ENCODE measurements at places on chromosomes 16 and 17.

- no peak for DNase-seq
Observed at GRCh38 chr17:47830396-47831002, 842 bp downstream of the MRPL10 start.

DNA sequence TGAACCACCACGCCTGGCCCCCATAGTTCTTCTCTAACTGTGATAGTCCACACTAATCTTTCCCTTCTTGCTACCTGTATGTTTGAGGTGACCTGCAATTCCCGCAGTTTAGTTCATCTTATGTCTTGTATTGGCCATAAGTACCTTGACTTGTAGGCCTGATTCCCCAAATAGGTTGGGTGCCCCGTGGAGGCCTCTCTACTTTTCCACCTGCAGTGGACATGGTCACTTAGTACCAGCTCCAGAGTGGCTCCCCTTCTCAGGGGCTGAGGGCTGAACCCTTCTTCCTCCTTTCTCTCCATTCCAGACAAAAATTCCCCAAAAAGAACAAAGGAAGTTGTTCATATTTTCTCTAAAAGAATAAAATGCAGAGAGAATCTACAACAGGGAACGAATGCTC lies 33.5 kb upstream of the CES5A start:
- DNase-seq, result no peak

- DNase-seq, result no peak
Observed at GRCh38 chr17:43766413-43767052, 7.9 kb upstream of the SOST start.

DNA sequence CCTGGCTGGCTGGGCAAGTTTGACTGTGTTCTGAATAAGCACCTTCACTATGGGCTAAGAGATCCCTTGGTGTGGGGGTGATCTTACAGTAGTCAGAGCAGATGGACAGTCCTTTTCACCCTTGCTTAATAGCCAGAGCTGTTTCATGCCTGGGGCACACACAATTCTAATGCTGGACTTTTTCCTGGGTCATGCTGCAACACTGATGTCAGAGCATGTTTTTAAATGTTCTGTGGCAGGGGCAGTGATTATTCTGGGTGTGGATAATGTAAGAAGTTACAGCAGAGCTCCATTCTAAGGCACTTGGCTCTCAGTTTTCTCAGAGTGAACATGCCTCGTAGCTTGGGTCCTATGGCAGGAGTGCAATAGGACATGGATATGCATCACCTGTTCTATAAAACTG lies 4.0 kb upstream of the CD68 start:
- no peak for DNase-seq

GRCh38 chr17:59840329-59841090 lies 52.2 kb downstream of the TUBD1 start:
- DNase-seq, result no peak

GRCh38 chr17:2337544-2338314 lies 428 bp downstream of the SGSM2 start:
- DNase-seq, result peak; percentile 83

DNA sequence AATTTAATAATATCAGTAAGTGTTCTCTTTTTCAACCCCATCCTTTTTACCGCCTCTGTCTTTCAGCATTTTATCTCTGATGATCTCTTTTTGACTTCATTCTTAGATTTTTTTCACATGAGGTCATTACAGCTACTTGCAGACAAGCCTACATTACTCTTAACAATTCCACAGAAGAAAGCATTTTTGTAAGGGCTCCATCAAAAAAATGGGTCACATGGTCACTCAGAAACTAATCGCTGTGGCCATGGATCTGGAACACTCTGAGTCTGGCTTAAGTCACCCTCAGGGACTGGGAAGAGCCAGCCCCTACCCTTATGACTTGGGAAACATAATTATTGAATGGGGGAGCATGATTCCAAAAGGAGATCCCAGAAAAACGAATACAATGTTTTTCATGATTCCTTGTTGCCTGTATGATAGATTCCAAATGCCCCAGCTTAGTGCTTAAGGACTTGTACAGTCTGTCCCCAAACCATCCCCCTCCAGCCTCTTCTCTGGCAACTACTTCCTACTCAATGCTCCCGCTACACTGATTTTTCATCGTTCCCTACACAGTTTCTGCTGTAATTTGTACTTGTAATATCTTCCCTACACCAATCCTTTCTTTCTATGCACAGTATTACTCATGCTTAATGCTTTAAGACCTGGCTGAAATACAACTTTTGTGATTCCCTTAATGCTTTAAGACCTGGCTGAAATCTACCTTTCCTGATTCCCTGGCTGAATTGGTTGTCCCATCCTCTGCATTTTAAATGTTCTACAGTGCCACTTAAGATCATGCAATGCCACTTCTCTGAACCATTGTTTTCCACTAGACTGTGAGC lies 457.8 kb downstream of the HS3ST4 start:
- DNase-seq, result no peak

- no peak for DNase-seq
Observed at GRCh38 chr16:56295739-56296527, 104.6 kb downstream of the GNAO1 start.

DNA sequence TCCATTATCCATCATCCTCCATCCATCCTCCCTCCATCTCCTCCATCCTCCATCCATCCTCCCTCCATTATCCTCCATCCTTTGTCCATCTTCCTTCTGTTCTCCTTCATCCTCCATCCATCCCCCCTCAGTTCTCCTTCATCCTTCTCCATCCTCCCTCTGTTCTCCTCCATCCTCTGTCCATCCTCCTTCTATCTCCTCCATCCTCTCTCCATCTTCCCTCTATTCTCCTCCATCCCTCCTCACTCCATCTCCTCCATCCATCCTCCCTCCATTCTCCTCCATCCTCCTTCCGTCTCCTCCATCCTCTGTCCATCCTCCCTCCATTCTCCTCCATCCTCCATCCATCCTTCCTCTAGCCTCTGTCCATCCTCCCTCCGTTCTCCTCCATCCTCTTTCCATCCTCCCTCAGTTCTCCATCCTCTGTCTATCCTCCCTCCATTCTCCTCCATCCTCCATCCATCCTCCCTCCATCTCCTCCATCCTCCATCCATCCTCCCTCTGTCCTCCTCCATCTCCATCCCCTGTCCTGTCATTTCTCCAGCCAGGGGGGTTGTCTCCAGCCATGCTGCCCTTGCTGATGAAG lies 143.7 kb downstream of the SDK2 start:
- no peak for DNase-seq

- DNase-seq, result no peak
Observed at GRCh38 chr17:4631836-4632580, 9.5 kb downstream of the ALOX15 start.

DNA sequence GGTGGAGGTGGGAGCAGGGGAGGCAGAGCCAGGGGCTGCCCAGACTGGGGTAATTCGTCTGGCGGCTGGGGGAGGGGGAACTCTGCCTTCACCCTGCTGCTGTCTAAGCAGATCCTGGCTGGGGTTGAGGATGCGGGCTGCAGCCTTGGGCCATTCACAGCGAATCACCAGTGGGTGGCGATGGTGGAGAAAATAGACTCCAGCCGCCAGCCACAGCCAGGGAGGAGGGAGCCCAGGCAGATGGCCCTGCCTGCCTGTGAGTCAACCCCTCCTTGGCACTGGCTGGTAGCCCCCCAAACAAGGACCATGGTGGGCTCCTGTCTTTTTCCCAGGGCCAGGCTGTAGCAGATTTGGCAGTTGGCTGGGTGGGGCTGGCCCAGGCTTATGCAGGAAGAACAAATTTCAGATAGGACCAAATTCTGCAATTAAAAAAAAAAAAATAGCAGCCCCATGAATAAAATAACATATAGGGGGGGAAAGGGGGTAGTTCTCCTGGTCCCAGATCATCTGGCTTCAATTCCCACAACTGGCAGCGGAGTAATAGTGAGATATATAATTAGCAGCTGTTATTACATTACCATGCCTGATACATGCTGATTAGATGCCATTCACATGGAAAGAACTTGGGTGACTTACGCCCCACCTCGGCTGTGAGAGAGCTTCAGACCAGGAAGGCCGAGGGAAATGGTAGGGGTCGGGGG lies 41.5 kb upstream of the CDH5 start:
- no peak for DNase-seq

DNA sequence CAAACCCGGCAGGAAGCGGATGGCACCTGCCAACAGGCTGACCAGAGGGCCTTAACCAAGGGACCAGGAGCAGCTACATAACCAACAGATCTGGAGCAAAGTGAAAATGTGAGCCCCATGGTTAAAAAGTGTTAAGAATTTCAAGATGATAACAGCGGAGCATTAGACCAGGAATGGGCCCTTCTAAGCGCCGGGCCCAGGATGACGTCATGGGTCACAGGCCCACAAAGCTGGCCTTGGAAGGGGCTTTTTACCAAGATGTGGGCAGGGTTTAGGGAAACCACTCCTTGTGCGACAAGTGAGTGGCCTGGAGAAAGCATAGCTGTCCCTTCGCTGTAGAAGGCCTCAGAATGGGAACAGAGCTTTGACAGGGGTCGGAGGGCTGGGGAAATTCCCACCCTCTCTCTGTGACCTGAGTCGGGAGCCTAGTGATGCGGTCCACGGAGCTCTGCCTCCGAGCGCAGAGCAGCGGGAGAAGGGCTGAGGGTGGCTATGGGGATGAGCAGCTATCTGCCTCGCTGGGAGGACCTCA lies 84.4 kb upstream of the RPL38 start:
- no peak for DNase-seq

DNA sequence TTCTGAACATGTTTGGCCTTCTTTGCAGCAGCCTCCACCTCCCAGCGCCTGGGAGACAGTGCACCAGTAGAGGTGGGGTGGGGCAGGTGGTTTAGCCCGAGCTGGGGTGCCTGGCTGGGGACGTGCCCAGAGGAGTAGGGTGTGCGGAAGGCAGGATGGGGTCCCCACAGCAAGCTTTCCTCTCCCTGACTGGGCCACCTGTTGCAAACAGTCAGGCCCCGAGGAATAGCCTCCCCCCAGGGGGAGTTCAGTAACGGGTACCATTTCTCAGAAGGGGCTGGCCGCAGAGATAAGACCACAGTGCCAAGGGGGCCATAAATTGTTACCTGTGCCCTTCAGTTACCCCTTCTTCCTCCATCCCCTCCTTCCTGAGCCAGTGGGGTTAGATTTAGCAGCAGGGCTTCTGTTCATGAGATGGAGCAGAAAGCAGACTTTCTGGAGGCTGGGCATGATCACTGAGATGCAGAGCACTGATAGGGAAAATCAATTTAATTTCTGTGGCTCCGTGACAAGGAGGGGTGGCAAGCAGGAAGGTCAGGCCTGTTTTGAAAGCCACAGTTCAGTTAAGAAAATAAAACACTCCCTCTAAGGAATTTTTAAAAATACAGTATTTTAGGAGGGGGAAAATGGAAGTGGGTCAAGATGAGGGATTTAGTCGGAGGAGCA lies 181.9 kb downstream of the MSI2 start:
- no peak for DNase-seq

GRCh38 chr16:19283637-19284036 lies 1.9 kb upstream of the CLEC19A start:
- no peak for DNase-seq

DNA sequence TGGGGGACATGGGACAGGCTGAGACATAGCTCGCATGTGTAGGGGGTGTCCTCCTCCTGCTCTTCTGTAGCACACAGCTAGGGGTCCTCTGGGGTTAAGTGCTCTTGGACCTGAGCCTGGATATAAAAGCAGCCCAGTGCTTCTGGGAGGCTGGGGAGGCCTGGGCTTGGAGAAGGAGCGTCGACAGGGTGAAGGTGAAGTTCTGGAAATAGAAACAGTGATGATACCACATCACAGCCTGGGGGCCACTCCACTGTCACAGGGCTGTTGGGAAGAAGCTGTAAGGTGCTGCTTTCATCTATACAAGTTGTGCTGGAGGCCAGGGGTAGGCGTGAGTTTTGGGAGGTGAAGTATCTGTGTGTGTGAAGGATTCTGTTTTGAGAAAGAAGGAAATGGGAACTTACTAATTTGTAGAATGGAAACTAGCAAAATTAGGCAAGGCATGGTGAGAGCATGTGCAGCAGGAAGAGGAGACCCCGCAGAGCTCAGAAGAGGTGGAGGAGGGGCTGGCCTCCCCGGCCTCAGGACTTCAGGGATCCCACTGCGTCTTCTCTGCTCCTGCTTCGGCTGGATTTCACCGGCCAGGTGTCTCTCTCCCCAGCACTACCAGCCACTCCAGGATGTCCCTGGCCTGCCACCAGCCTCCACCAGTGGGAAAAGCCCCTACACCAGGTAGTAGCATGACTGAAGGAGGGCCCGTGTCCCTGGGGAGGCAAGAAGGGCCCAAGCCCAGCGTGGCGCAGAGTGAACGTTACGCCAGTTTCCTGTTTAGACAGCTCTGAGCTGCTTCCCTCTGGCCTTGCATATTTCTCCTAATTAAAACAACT lies 19.4 kb downstream of the PLCG2 start:
- no peak for DNase-seq

GRCh38 chr16:89491974-89492687 lies 1.8 kb upstream of the ANKRD11 start:
- DNase-seq, result no peak

DNA sequence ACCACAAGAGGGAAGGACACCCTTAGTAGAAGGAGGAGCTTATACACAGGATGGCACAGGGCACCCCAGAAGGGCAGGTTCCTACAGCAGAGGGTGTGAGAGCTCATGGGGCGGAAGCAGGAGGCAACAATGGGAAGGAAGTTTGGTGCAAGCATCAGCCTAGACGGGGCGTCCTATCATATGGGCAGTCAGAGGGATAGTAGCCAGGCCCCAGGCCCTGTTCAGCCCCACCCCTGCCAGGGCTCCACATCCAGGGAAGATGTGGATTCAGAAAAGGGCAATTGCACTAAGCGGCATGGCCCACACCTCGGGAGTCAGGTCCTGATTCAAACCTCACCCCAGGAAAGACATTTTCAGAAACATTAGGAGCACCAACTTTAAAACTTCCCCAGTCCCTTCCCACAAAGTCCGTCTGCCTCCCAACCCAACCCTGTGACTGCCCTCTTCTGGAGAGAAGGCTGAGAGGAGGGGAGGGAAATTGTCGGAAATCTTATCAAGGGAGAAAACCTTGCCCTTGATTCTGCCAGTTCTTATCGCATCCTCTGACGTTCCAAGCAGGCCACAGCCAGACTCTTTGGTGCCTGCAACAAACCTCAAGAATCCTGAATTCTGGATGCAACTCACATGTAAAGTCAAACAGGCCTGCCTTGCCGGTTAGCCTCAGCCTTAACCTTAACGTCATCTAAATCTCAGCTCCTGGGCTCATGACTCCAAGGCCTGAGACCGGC lies 198.8 kb upstream of the CDH5 start:
- DNase-seq, result no peak

GRCh38 chr16:88624481-88624880 lies 13.9 kb upstream of the IL17C start:
- DNase-seq, result no peak

Measured in breast epithelium (tissue), 4 donors.